ENCODE measurements at places on chromosomes 5 and 9. TPM values are rescaled to one million over a fixed set of nuclear protein-coding genes. Genes with fewer than 3 reads are reported as not detected.

Gene PLPP7
- 0.80 TPM for total RNA-seq

Gene CSF1R
- total RNA-seq: 39.7 TPM

GRCh38 chr5:142954455-142954854 lies 184.3 kb downstream of the ARHGAP26 start:
- DNase-seq: no peak

- DNase-seq: no peak
Measured at GRCh38 chr9:757246-757881, 84.1 kb upstream of the DMRT1 start.

GRCh38 chr5:138950421-138951031 lies 75.4 kb upstream of the LRRTM2 start:
- DNase-seq: no peak

Gene UGCG
- 85.8 TPM for total RNA-seq

DNA sequence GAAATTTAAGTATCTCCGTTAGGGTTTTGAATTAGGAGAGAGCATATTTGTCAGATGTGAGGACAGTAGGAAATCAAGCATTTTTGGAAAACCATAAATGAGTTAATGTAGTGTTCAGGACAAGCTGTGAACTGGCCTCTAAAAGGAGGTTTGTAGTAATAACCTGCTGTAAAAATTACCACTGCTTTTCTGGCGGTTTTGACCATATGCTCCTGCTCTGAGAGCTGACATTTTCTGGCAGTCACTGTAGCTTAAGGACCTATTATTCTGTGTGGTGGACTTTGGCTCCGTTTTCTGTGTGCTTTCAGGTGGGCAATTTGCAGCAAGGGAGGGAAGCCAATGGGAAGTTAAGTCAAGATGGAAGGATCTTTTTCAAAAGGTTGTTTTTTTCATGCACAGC lies 111.1 kb downstream of the SGCD start:
- no peak for DNase-seq

DNA sequence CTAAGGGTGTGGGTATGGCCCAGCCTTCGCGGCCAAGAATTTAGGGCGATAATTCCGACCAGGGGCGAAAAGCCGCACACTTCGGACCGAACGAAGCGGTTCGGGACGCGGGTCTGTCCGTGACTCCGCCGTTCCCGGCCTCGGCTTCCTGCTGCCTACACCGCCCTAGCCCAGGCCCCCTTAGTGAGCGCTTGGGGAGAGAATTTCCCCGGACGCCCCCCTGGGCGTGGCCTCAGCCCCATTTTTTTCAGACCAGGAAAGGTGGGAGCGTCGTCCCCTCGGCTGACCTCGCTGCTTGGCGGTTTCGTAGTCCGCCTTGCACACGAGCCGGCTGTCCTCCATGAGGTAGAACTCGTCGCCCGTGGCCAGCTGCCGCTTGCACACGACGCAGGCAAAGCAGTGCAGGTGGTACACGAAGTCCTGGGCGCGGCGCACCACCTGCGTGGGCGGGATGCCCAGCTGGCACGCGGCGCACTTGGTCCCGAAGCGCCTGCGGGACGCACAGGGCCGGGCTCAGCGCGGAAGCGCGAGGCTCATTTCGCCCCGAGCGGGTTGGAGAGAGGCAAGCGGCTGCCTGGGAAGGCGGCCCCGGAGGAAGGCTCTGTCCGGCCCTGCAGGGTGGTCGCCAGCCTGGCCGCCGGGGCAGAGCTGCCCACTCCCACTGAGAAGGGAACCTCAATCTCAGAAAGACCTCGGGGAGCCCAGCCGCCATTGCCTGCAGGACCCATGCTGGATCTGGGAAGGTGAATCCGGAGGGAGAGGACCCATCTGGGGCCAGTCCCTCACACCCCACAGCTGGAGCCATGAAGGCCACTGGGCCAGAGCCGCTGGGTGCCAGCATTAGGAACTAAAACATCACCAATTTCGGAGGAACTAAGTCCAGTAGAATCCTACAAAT lies 5.3 kb downstream of the LHX3 start:
- no peak for DNase-seq

DNA sequence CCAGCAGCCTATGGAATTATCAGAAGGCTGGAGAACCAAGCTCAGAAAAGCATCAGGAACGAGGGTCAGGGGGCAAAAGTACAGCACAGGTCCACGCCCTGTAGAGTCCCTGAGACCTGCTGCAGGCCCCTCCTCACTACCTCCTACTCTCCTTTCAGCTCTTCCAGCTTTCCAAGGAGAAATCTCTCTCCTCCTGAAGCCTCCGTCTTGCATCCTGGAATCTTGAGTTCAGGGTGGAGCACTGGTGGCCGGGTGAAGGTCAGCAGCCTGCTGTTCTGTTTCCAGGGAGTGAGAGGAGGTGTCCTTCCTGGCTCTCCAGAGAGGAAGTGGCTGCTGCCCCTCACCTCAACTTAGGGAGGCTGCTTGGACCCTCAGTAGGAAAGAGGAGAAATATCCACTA lies 342.3 kb downstream of the ZSWIM6 start:
- DNase-seq: no peak

DNA sequence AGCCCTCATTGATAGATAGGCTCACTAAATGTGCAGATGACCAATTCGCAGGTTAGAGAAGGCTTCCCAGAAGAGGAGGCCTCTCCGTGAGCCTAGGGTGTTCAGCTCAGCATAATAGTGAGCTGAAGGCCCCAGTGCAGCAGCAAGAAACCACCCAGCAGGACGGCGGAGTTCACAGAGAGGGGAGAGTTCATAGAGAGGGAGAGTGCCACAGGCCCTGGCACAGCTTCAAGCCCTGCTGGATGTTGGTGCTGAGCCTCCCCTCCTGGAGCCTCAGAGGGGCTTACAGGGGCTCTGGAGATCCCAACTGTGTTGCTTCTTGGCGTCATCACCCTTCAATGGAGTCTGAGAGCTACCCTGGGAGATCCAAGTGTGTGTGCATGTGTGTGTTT lies 2.1 kb downstream of the SLC22A5 start:
- DNase-seq: no peak

Gene C9orf153
- 0.34 TPM for total RNA-seq

GRCh38 chr5:15420201-15420600 lies 79.8 kb upstream of the FBXL7 start:
- peak; percentile 60 for DNase-seq

DNA sequence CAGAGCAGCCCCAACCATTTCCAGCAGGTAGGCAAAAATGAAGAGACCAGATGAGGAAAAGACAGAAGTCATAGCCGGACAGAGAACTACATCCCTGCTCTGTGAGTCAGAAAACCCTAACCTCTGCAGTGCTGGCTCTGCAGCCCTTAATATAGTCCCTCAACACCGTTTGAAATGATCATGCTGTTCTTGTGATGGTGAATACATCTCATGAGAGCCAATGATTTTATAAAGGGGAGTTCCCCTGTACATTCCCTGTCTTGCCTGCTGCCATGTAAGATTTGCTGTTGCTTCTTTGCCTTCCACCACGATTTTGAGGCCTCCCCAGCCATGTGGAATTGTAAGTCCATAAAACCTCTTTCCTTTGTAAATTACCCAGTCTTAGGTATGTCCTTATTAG lies 216.8 kb upstream of the RFX3 start:
- no peak for DNase-seq

GRCh38 chr9:81682797-81683196 lies 6.5 kb downstream of the TLE1 start:
- DNase-seq: no peak

DNA sequence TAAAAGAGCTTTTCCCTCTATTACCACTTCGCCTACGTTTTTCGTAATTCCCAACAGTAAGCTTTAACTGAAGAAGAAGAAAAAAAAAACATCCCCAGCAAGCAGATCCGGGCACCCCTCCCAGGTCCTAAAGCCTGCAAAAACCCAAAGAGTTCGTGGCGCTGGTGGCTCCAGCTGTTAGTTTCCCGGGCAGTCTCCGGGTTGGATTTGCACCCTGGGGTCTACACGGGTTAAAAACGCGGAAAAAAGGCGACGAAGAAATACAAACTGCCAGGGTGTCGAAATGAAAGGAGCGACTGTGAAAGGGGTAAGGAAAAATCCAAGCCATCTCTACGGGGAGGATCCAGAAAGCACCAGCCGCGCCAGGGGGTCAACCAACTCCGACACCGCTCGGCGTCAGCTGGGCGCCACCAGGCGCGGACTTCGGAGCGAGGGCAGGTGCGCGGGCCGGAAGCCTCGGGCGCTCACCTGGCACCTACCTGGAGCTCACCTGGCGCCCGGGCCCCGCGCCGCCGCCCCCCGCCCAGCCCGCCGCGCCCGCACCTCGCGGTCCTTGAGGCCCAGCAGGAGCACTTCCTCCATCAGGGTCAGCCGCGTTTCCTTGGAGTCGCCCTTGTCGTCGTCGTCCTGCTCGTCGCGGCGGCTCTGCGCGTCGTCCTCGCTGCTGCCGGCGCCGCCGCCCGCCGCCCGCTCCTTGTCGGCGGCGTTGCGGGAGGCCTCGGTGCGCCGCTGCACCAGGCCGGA lies 680 bp downstream of the GOLPH3 start:
- peak; percentile 83 for DNase-seq

GRCh38 chr5:132767150-132767549 lies 9.9 kb downstream of the SEPTIN8 start:
- no peak for DNase-seq

DNA sequence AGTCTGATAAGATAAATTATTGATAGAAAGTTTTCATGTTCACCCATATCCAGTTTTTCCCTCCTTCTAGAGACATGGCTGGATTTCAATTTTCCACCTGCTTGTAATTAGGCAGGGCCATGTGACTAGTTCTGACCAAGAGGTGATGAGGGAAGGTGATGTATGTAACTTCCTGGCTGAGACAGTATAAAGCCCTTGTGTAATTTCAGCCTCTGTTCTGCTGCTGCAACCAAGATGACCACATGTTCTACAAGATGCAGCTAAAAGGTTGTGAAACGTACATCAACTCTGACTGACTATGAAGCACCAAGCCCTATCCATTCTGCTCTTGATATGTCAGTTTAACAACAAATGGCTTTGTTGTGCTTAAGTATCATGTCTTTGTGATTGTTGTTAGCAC lies 376.5 kb upstream of the DAB2 start:
- DNase-seq: no peak

Gene GNA14
- total RNA-seq: 0.45 TPM

- no peak for DNase-seq
Measured at GRCh38 chr5:107184066-107184465, 486.7 kb downstream of the EFNA5 start.

Gene PDE6A
- 1.1 TPM for total RNA-seq

DNA sequence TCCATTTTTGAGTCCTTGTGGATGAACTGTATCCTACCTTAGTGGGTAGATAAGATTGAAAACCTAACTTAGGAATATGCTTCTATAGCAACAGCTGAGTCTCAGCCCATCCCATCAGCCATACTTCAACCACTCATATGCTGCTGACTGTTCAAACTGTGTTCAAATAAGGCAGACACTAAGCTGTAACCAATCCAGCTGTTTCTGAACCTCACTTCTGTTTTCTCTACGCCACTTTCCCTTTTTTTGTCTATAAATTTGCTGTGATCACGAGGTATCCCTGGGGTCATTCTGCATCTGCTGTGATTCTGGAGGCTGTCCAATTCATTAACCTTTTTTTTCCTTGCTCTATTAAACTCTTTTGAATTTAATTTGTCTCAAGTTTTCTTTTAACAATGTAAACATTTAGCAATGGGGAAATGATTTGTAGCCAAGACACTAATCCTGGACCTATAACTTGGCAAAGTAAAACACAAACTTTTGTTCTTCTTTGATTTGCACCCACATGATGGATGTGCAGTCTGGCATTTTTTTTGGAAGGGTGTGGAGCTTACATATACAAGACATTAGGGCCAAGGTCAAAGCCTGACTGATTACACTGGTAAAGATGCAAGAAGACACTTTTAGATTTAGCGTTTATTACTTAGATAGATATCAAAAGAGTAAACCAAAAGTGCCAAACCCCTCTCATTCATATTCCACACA lies 14.9 kb upstream of the SCGB3A2 start:
- DNase-seq: no peak

GRCh38 chr9:111926421-111926875 lies 29.8 kb downstream of the UGCG start:
- no peak for DNase-seq

DNA sequence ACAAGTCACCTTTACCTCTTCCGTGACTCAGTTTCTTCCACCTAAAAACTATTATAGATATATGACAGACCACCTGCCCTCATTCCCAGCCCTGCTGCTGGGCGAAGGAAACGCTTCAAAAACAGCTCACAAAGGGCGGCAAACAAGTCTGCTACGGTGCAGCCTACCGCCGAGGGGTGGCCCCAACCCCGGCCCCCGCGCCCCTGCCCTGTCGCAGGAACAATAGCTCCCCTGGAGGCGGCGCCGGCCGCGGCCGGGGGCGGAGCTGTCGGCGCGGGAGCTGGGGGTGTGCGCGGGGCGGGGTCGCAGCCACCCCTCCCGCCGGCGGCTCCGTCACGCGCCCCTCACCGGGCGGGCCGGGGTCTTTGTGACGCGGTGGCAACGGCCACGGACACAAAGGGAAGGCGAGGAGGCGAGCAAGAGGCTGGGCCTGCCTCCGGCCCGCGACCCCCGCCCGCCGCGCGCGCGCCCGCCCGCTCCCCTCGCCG lies at the start of gene TMEFF1:
Gene TMEFF1 (plus strand): TSS at position 362 of the 488 bp plus-strand sequence. CDS start 396 bp downstream, outside the sequence.
- no peak for DNase-seq

DNA sequence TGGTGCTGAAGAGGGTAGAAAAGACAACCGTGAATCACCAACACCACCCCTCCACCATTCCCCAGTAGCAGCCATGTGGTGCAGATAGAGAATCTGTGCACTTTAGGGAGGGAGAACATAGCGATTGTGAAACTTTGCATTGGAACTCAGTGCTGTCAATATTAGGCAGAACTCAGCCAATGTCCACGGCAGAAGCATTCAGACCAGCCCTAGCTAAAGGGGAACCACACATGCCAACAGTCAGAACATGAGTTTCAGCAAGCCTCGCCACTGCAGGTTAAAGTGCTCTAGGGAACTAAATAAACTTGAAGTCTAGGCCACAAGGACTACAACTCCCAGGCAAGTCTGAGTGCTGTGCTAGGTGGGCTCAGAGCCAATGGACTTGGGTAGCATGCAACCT lies 38.5 kb upstream of the DEPDC1B start:
- no peak for DNase-seq

Gene SPOCK1
- 6.1 TPM for total RNA-seq

Gene PLPPR1
- total RNA-seq: not detected

DNA sequence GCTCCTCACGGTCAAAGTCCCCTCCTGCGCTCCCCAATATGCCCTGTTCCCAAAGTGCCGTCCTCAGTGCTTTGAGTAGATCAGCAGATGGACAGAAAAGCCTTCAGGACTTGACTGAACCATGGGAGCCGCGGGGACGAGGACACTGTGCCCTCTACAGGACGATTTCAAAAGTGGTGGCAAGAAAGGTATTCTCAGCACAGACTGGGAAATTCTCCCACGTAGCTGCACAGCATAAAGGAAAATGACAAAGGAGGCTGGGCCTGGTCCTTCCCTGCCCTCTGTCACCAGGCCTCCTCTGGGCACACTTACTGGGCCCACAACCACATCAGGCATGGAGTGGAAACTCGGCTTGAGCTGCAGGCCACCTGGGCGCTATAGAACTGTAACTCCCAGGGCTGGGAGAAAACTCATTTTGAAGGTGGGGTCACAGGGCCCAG lies 16.7 kb upstream of the MTMR12 start:
- DNase-seq: peak; percentile 71

DNA sequence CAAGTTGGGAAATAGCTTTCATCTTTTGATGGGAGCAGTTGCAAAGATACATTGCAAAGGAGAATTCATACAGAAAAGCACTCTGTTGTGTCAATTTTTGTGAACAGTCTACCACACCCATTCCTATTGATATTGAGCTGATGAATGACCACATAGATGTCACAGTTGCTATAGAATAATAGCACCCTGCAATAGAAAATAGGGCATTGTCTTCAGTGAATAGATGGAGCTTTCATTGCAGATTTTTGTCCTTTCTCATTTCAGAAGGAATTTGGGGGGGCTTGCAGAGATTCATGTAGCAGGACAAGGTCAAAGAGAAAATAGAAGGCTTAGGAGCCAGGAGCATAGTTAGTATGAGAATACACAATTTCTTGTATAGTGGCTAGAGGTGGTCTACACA lies 237.9 kb downstream of the TMEM38B start:
- no peak for DNase-seq

All from suprapubic skin (tissue), 4 donors.